ENCODE measurements at places on chromosomes 4 and X.

GRCh38 chrX:72306085-72306801 lies 529 bp upstream of the CITED1 start:
- no peak for DNase-seq

- DNase-seq: no peak
Observed at GRCh38 chr4:152618971-152619370, 60.8 kb downstream of the TMEM154 start.

DNA sequence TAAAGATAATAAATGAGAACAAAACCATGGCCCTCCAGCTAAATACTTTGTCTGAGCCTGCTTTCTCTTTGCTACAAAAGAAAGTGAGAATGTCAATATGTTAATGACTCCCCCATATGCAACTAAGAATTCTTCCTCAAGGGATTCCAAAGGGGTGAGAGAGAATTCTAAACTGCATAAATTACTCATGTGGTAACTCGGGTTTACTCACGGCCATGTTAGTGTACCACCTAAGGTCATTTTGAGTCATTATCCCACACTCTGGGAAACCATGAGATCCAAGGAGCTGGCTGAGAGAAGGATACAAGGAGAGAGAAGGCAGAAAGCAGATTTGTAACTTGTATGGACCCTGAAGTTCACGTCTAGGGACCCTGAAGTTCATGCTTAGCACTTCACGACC lies 190.3 kb downstream of the DHX15 start:
- no peak for DNase-seq

- no peak for DNase-seq
Observed at GRCh38 chrX:96704629-96705028, 20.0 kb downstream of the DIAPH2 start.

DNA sequence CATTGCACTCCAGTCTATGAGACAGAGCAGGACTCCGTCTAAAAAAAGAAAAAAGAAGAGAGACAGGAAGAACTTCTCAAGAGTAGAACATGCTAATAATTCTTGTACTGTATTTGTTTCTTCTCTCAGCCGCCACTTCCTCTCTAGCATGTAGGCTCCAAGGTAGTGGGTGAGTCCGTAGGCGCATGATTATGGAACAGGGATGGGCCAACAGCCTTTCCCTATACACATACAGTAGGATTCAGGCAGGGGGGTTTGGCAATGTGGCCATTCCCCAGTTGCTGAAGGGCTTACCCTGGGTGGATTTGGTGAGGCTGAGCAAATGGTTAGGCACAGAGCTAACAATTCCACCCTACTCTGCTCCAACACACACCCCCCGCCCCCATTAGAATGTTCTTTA lies 35.0 kb upstream of the APLN start:
- DNase-seq: no peak

DNA sequence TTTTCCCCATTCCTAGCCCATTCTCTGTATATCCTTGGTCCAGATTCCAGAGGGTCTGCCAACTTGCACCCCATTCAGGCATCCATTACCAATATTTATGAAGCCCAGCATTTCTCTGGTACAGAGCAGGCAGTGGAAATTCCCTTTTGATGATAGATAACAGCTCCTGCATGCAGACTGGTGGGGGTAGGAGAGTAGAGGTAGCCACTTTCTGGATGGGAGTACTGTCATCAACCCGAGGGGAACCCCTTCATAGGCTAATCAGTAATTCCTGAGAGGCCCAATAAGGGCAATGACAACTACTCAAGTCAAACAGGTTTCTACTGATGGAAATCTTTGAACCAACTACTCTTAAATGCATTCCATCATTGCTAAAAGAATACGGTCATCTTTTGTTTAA lies 63.7 kb downstream of the COL25A1 start:
- no peak for DNase-seq

GRCh38 chr4:5750946-5751665 lies 40.1 kb downstream of the EVC start:
- DNase-seq: no peak

- no peak for DNase-seq
Observed at GRCh38 chr4:3436798-3437581, 4.8 kb upstream of the HGFAC start.

- no peak for DNase-seq
Observed at GRCh38 chr4:137993232-137993631, 248.9 kb downstream of the SLC7A11 start.

DNA sequence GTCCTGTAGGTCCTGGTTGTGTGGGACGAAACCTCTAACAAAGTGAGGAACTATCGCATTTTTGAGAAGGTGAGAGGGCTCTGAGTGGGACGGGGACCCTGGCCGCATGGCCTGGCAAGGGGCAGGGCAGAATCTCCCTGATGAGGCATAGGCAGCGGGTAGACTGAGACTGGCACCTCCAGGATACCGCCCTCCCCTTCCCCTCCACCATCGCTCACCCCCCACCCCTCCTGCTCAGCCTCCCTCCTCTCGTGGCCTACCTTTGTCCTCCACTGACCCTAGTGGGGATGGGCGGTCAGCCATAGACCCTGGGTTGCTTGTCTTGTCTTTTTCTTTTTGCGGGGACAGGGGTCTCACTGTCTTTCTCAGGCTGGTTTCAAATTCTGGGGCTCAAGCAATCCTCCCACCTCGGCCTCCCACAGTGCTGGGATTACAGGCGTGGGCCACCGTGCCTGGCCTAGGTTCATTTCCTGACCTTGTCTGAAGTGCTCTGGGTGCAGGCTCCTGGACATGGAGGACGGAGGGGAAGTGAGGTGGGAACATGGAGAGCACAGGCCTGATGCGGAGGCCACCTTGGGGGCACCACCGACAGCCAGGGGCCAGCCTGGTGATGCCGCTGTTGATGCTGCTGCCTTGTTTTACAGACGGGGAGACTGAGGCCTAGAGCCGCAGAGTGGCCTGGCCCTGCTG lies 10.5 kb upstream of the ADD1 start:
- no peak for DNase-seq

DNA sequence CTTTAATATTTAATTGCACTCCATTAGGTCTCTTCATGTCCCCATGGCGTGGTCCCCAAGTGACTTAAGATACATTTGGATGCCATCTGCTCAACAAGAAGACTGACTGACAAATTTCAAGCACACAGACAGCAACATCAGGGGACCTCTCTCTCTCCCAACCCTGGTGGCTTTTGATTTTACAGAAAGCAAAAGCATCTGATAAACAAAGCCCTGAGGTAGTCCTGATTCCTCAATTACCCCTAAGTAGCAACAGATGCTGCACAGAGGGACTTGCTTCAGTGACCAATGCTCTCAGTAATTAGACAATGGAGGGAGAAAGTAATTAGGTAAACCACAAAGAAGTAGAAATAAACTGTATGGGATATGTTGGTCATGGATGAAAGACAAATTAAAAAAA lies 426.4 kb downstream of the INPP4B start:
- DNase-seq: no peak

DNA sequence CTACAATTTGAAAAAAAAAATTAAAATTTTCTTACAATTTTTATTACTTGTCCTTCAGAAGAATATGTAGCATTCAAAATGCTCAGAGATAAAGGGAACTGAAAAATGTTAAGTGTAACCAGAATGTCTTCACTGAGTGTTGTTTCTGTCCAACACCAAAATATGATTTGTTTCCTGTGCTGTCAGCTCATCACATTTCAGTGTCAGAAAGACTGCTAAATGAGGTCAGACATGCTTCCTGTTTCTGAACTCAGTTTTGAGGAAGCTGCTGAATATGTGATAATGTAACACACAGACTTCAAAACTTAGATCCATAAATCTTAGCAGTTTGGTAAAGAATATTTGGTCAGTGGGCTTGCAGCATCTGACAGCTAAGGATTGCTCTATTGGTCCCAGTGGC lies 1849.7 kb downstream of the PCDH7 start:
- no peak for DNase-seq

DNA sequence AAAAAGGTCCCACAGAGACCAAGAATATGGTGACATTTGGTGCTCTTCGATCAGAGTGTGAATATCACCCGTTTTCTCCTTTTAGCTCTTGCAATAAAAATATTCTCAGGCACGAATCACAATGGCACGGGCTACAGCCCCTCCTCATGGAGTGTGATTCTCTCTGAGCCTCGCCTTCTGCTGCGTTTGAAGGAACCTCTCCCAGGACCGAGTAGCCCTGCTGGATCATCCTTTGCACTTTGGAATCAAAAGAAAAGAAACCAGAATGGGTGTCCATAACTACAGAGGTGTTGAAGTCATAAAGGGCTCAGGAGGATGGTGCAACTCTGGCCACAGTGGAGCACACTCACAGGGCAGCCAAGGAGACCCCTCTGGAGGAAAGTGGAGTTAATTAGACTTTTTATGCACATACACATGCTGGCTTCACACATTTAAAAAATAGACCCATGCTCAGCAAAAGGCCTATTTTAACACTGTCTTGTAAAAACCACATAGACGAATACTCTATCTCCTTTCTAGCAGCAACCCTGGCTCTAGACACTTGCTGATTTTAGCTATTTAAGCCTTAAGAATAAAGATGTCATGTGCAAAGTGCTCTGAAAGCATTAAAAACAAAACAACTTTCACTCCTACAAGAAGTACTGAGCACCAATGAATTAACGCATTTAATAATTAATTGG lies 19.1 kb downstream of the MAML3 start:
- no peak for DNase-seq

Measured in activated T-cell treated with anti-CD3 and anti-CD28 coated beads for 4 hours (primary cell).